ENCODE measurements at places on chromosomes 3 and 15.

DNA sequence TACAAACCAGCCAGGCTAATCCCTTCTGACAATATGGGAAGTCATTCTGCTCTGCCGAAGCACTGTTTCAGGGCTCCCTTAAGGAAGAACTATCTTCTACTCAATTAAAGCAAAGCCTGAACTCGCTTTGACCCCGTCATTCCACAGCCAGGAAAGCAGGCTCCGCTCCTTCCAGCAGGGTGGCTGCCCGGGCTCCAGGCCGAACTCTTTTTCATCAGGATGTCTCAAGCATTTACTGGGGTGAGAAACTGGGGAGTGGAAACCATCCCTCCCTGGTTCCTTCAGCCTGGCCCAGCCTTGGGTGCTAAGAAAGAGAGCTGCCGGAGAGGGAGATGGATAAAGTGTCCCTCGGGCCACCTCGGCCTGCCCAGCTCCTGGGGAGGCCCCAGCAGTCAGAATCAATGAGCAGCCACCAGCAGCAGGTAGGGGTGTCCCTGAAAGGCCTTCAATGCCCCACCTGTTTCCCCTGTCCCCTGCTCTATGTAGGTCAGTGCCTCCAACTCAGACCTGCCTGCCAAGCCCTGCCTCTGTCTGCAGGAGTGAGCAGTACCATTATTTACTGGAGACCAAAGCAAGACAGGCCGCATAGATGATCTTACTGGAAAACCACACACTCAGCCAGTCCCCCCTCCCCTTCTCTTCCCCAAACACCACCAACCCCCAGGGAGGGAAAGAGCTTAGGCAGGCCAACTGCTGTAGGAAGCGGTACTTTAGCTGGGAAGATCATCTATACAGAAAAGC lies 225.6 kb upstream of the TLE3 start:
- no peak for DNase-seq

GRCh38 chr3:71649757-71650156 lies 66.2 kb upstream of the FOXP1 start:
- DNase-seq, result no peak

DNA sequence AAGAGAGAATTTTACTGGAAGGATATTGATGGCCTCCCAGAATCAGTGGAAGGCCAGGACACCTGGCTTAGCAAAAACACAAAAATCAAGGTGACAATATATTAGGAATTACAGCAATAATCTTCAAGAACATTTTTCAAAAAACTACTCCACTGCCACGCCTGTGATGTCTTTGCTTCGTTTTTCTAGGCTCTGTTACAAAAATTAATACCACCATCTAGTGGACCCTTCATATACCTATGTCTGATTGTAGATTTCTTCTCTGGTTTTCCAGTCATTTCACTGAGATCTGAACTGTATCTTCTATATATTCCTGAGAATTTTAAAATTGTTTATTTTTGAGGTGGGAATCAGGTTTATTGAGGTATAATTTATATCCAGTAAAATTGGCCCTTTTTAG lies 5.6 kb upstream of the SLC33A1 start:
- DNase-seq, result no peak

DNA sequence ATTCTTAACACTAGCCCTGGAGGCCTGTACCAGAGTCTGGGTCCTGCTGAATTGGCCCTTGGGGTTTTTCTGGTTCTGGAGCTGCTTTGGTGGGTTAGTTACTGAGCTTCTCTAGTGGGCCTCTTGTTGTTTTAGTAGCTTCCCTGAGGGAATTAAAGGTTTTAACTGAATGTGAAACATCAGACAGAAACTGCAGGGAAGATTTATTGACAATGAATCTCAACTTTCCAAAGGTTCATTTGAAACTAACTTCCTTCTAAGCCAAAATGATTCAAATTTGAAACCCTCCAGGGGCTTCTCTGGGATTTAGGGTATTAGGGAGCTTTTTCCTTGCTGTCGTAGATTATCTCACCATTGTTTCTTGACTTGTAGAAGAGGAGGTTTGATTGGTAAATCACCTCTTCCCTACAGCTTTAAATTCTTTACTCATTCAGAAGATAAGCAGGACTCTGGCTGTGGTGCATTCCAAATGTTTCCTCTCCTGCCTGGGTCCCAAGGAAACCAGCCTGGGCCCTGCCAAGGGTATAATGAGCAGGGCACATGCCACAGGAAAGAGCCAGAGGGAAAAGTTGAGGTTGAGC lies 71.0 kb downstream of the TP63 start:
- DNase-seq, result no peak

DNA sequence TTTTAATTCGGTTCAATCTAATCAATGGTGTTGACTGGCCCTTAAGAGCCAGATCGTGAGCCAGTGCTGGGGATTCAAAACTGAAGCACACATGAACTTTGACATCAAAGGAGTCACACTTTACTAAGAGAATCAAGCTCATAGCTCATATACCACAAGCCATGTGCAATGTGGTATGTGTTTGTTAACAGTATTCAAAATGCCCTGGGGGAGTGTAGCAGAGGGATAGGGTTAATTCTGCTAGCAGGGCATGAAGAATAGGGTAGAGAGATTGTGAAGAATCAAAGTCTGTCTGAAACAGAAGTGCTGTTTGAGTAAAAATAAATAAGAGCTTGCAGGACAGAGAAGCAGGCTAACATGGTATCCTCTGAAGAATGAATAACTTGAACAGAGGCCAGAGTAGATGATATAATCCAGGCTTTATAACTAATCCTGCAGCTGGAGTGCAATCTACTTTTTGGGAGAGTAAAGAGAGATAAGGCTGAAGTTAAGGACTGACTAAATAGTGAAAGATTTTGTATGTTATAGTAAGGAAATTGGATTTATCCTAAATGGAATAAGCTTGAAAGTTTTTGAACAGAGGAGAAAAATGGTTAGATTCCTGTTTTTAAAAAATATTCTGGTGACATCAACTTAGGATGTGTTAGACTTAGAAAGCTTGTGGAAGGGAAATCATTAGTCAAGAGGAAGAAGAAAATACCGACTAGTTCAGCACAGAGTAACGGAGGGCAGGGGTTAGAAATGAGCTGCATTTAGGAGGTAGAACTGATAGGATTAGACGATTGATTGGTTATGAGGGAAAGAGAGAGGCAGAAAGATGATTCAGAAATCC lies 292.0 kb downstream of the NFKBIZ start:
- no peak for DNase-seq

DNA sequence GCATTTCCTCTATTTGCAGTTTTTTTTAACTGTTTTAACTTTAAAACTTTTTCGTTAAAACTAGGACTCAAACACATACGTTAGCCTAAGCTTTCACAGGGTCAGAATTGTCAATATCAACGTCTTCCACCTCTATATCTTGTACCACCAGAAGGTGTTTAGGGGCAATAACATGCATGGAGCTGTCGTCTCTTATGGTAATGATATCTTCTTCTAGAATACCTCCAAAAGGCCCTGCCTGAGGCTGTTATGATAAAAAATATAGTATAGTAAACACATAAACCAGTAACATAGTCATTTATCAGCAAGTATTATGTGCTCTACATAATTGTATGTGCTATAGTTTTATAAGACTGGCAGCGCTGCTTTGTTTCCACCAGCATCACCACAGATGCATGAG lies 76.3 kb upstream of the MLF1 start:
- no peak for DNase-seq

DNA sequence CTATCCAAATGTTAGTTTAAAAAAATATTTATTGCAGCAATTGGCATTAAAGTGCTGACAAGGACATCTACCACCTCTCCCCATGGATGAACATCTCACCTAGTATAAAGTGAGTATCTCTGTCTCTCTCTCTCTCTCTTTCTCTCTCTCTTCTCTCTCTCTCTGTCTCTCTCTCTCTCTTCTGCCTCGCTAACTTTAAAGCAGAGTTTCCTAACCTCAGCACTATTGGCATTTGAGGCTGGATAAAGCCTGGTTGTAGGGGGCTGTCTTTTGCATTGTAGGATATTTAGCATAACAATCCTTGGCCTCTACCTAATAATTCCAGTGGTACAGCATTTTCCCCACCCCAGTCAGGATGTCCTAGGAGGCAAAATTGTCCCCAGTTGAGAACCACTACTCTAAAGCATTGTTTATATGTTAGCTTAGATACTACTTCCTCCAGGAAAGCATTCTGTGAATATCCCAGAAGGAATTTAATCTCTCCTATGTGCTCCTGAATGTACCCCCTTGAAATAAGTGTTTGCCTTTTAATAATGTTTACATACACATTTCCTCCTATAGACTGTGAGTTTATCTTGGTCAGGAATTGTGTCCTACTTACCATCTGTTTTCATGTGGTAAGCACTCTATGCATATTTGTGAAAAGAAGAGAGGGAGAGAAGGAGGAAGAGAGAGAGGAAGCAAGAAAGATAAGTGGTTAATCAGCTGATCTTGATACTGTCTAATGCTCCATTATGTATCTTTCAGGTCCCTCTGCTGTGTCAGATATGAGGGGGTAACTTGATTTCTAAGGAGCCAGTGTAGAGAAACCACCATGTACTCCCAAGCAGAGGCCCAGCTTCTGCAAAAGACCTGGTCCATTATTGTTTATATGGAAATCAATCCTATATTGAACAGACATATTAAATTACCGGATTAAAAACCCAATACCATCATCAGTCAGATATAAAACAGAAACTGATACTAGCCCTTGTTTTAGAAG lies 346.6 kb downstream of the RBMS3 start:
- DNase-seq, result no peak

DNA sequence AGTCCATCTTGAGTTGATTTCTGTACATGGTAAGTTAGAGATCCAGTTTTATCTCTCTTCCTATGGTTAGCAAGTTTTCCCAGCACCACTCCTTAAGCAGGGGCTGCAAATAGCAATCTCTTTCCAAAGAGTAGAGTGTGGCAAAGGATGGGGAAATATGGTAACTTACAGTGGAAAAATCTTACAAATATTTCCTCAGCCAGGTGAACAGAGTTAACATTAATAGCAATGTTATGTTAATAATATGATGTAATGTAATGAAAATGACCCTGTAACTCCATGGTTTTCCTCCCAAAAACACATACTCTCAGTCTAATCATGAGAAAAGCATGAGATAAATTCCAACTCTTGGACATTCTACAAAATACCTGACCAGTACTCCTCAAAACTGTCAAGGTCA lies 30.4 kb downstream of the FSIP1 start:
- no peak for DNase-seq

DNA sequence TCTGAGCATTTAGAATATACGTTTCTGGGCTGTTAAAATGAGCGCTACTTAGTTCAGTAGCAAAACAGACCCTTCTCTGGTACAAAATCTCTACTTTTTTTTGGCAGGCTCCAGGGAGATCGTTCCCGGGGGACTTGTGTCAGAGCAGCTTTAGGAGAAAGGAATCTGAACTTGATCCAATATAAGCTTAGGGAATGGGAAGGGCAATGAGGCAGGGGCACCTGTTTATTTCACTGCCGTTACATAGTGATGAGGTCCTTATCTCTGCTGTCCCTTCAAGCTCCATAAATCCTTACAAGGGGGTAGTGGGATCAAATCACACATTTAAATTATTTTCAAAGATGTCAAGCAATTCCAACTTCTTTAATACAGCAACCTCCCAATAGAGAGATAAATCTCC lies 128.7 kb upstream of the BNIP2 start:
- DNase-seq, result no peak
